ENCODE measurements at places on chromosomes 3 and 15. TPM values are rescaled to one million over a fixed set of nuclear protein-coding genes. Genes with fewer than 3 reads are reported as not detected.

DNA sequence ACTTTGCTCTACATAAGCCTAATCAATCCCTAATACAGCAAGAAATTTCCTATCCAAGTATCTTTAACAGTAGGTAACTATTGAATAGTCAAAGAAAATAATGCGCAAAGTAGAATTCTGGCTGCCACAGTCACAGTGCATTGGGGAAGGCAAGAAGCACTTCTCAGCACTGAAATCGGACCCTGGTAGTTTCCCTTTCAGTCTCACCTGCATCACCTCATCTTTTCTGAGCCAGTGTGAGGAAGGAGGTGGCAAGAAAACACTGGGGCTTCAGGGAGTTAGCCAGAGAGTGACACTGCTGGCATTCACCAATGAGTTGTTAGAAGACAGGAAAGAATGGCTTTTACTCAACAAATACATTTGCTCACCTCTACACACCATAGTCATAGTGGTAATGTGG, 8.3 kb downstream of the TRIM42 start:
- DNase-seq = no peak
- H3K27ac ChIP-seq = no peak overlapping the region
- H3K4me3 ChIP-seq = no peak overlapping the region
- H3K4me1 ChIP-seq = no peaks in the 10 kb centered on the region
- H3K27me3 ChIP-seq = no peaks in the 10 kb centered on the region

DNA sequence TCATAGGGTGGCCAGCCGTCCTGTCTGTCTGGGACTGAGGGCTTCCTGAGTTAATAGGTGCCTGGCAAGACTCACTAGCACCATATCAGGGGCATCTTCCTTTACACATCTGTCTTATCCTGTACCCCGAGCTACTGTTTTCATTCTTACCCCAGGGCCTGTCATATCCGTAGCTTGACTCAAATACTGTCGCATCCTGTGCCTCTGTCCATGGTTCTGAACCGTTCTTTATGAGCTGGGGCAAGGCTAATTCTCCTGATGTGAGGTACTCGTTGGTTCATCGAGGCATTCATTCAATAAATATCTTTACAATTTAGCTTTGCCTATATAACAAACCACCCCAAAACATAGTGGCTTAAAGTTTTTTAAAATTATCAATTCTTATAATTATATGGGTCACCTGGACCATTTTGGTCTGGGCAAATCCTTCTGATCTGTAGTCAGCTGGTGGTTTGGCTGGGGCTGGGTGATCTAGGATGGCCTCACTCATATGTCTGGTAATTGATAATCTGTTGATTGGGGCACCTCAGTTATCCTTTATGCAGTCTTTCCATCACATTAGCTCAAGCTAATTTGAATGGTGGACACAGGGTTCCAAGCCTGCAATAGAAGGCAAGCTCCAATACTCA, 121.2 kb downstream of the TLE3 start:
- H3K27ac ChIP-seq = no peak overlapping the region
- DNase-seq = no peak
- H3K4me3 ChIP-seq = no peak overlapping the region
- H3K27me3 ChIP-seq = no peaks in the 10 kb centered on the region
- H3K4me1 ChIP-seq = no peaks in the 10 kb centered on the region
- no peaks in the 10 kb centered on the region for H3K36me3 ChIP-seq

DNA sequence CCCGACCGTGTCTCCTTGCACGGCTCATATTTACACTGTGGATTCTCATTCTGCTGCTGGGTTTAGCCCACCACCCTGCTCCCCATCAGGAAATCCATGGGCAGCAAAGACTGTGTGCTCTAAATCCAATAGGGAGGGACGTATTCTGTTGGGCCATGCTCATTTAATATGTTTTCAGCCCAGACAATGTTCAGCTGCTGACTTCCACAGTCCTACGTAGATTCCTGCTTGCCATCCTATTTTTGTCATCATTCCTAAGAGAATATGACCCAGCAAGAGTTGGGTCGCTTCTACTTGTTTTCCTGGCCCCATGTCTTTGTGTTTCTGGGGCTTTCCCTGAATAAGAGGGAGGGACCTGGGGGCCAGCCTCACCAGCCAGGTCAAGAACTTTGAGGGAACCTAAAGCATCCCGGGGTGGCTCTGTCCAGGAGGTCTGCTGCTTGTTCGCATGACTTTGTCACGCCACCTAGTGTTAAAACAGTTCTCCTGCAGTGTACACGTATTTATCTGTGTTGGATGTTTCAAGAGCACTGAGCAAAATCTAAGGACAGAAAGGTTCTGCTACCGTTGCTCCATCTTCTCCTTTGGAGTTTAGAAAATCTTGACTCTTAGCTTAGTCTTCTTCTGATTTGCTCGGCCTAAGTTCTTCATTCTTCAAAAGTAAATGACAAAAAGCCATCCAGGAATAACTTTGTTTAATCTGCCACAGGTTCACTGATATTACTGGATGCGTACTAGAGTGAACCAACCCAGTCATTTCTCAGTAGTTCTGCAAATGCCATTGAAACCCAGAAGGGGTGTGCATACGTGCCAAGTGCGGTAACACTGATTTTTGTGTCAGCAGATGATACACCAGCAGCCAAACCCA, 79.8 kb upstream of the NR2E3 start:
- no peak overlapping the region for H3K4me3 ChIP-seq
- DNase-seq = no peak
- no peaks in the 10 kb centered on the region for H3K27me3 ChIP-seq
- peak overlapping the region; percentile 6 for H3K27ac ChIP-seq
- H3K36me3 ChIP-seq = no peaks in the 10 kb centered on the region
- no peaks in the 10 kb centered on the region for H3K4me1 ChIP-seq

DNA sequence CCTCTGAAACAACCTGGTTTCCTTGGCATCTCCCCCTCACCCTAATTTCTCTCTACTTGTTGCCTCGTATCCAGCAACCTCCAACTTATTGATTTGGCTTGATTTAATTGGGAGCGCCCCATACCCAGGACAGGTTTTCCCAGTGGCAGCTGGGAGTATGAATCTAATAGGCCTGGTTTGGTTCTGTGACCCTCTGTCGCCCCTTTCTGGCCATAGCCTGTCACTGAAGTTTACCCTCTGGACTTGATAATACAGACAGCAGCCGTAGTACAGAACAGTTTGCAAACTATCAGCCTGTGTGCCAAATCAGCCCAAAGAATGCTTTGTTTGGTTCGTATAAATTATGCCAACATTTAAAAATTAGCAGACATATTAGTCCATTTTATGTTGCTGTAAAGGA, 525.1 kb upstream of the GOLIM4 start:
- no peak overlapping the region for H3K4me3 ChIP-seq
- no peaks in the 10 kb centered on the region for H3K36me3 ChIP-seq
- H3K4me1 ChIP-seq = no peaks in the 10 kb centered on the region
- H3K27ac ChIP-seq = no peak overlapping the region
- DNase-seq = no peak

The GOLGA6D gene
- total RNA-seq = not detected

DNA sequence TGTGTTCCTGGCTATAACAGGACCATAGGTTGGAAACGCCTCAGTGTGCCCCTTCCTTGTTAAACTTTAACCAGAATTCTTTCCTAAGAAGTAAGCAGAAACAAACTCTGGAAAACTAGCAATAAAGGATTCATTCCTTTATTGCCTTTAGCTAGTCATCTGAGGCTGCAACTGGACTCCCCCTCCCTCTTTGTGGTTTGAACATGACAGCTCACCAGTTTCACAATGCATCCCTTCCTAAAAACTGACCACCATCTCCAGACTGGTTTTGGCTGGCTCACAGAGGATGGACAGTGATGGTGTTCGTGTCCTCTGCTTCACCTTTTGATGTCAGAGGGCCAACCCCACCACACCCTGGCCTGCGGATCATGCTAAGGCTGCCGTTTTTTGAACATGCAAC, 27.9 kb upstream of the TGFBR2 start:
- DNase-seq = peak; percentile 69
- no peaks in the 10 kb centered on the region for H3K36me3 ChIP-seq
- peaks cover 5% of the 10 kb centered on the region for H3K4me1 ChIP-seq

- no peaks in the 10 kb centered on the region for H3K36me3 ChIP-seq
- no peak overlapping the region for H3K4me3 ChIP-seq
- DNase-seq = peak; percentile 85
Observed at GRCh38 chr3:42101048-42101447, 9.9 kb downstream of the TRAK1 start.

- H3K4me1 ChIP-seq = peaks cover 11% of the 10 kb centered on the region
- H3K36me3 ChIP-seq = peaks cover 9% of the 10 kb centered on the region
- no peak overlapping the region for H3K4me3 ChIP-seq
- H3K27ac ChIP-seq = no peak overlapping the region
- no peaks in the 10 kb centered on the region for H3K27me3 ChIP-seq
Observed at GRCh38 chr3:195698647-195699387, 22.0 kb upstream of the MUC20 start.

DNA sequence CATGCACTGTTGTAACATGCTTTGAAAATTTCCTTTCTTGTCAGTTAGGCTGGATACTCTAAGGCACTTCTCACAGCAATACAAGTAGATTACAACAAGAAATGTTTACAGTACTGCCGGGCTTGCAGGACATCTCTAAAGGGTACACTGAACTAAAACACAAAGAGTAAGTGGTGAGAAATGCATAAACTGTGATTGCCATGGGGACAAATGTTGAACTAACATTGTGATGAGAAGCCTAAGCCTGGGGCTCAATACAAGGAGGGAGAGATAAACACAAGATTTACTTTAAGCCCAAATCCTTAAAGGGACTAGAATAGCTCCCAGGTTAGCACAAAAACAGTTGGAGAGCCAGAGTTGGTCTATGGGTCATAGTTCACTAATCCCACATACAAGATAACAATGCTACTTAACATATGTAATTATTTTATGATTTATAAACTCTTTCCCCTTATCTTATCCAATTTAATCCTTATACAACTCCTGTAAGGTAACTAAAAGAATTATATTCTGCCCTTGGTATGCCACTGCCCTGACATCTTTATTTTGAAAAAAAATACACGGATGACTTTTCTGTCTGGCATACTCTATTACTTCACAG, 126.9 kb downstream of the THRB start:
- no peak overlapping the region for H3K4me3 ChIP-seq
- H3K27me3 ChIP-seq = no peaks in the 10 kb centered on the region
- H3K4me1 ChIP-seq = no peaks in the 10 kb centered on the region
- DNase-seq = no peak
- no peaks in the 10 kb centered on the region for H3K36me3 ChIP-seq
- H3K27ac ChIP-seq = no peak overlapping the region

The DZIP3 gene
- 16.1 TPM for total RNA-seq

- H3K4me3 ChIP-seq = no peak overlapping the region
- no peak overlapping the region for H3K27ac ChIP-seq
- H3K27me3 ChIP-seq = no peaks in the 10 kb centered on the region
- no peaks in the 10 kb centered on the region for H3K36me3 ChIP-seq
Observed at GRCh38 chr3:151227266-151227806, 24.3 kb upstream of the GPR171 start.

DNA sequence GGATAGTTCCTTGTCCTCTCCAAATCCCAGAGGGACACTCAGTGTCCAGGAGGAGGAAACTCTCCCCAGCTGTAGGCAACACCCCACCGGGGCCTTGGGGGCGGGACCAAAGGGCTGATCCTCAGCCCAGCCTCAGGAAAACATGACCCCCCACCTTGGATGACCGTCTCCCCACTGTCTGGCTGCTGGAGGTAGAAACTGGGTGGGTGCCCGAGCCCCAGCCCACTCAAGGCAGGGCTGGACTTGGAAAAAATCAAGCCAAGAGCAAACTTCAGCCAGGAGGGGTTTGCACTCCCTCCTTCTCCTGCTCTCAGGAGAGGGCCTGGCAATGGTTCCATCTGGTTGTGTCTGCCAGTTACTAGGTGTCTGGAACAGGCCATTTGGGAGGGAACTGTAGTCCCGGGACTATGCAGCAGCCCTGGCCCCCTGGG, 3.6 kb upstream of the RASL12 start:
- H3K4me1 ChIP-seq = no peaks in the 10 kb centered on the region
- H3K4me3 ChIP-seq = no peak overlapping the region
- no peaks in the 10 kb centered on the region for H3K36me3 ChIP-seq
- peak overlapping the region; percentile 98 for H3K27ac ChIP-seq

- no peak overlapping the region for H3K4me3 ChIP-seq
- no peak for DNase-seq
- no peaks in the 10 kb centered on the region for H3K4me1 ChIP-seq
- H3K36me3 ChIP-seq = no peaks in the 10 kb centered on the region
- no peaks in the 10 kb centered on the region for H3K27me3 ChIP-seq
- H3K27ac ChIP-seq = no peak overlapping the region
Observed at GRCh38 chr3:77577264-77577663, 537.4 kb downstream of the ROBO2 start.

- H3K27me3 ChIP-seq = no peaks in the 10 kb centered on the region
- H3K36me3 ChIP-seq = no peaks in the 10 kb centered on the region
- H3K4me3 ChIP-seq = no peak overlapping the region
- H3K4me1 ChIP-seq = no peaks in the 10 kb centered on the region
- H3K27ac ChIP-seq = no peak overlapping the region
Observed at GRCh38 chr15:98562331-98562937, 85.9 kb upstream of the IGF1R start.

DNA sequence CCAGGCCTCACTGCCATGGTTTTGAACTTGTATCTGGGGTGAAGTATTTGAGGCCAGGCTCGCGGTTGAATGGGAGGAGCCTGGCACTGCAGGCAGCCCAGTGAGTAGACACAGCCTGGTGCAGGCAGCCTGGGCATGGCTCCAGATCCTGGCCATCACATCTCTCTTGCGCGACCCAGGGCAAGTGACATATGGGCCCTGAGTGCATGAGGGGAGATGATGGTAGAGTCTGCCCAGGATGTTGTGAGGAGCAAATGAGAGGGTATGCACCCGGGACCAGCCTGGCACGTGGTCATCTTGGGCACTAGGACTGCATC, 103.5 kb downstream of the TBC1D2B start:
- no peaks in the 10 kb centered on the region for H3K36me3 ChIP-seq
- H3K4me3 ChIP-seq = no peak overlapping the region
- no peaks in the 10 kb centered on the region for H3K27me3 ChIP-seq
- H3K4me1 ChIP-seq = no peaks in the 10 kb centered on the region
- peak overlapping the region; percentile 66 for H3K27ac ChIP-seq

The LCTL gene
- not detected for total RNA-seq

- H3K36me3 ChIP-seq = peaks cover 41% of the 10 kb centered on the region
- H3K4me1 ChIP-seq = no peaks in the 10 kb centered on the region
- H3K27me3 ChIP-seq = no peaks in the 10 kb centered on the region
- no peak overlapping the region for H3K27ac ChIP-seq
Observed at GRCh38 chr15:43151688-43152087, 18.3 kb downstream of the TMEM62 start.

The PTX3 gene
- 2.6 TPM for total RNA-seq

DNA sequence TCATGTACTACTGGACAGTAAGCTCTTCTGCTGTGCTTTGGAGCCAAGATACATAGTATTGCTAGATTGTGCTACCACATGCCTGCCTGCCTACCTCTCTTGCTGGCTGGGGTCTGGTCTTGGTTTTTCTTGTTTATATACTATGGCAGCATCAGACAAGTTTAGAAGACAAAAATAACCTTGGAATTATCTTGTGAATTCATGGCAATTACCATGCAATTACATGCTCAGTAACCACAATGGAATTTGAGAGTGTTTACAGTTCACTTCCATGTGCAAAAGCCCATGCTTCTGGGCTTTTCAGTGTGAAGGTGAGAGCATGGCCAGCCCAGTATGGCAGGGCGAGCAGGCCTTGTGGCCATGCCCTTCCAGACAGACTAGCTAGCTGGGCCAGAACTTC, 48.0 kb upstream of the C15orf61 start:
- no peaks in the 10 kb centered on the region for H3K27me3 ChIP-seq
- H3K27ac ChIP-seq = no peak overlapping the region
- DNase-seq = no peak
- no peaks in the 10 kb centered on the region for H3K4me1 ChIP-seq
- no peak overlapping the region for H3K4me3 ChIP-seq

The SORD gene
- 5.7 TPM for total RNA-seq

The GPR160 gene
- total RNA-seq = 0.75 TPM

The HHLA2 gene
- total RNA-seq = not detected

- H3K27ac ChIP-seq = no peak overlapping the region
- no peaks in the 10 kb centered on the region for H3K4me1 ChIP-seq
- DNase-seq = no peak
- H3K4me3 ChIP-seq = no peak overlapping the region
Observed at GRCh38 chr3:185340751-185341150, 22.2 kb upstream of the MAP3K13 start.

Measured in right atrium auricular region (tissue), 2 donors.